Suprapubic skin (tissue), 4 donors: ENCODE measurements at places on chromosomes 12 and 14.

- no peak for DNase-seq
Measured at GRCh38 chr12:108097160-108097911, 31.8 kb upstream of the WSCD2 start.

GRCh38 chr12:95548539-95549391 is 2.5 kb downstream of the USP44 start:
- peak; percentile 71 for DNase-seq

DNA sequence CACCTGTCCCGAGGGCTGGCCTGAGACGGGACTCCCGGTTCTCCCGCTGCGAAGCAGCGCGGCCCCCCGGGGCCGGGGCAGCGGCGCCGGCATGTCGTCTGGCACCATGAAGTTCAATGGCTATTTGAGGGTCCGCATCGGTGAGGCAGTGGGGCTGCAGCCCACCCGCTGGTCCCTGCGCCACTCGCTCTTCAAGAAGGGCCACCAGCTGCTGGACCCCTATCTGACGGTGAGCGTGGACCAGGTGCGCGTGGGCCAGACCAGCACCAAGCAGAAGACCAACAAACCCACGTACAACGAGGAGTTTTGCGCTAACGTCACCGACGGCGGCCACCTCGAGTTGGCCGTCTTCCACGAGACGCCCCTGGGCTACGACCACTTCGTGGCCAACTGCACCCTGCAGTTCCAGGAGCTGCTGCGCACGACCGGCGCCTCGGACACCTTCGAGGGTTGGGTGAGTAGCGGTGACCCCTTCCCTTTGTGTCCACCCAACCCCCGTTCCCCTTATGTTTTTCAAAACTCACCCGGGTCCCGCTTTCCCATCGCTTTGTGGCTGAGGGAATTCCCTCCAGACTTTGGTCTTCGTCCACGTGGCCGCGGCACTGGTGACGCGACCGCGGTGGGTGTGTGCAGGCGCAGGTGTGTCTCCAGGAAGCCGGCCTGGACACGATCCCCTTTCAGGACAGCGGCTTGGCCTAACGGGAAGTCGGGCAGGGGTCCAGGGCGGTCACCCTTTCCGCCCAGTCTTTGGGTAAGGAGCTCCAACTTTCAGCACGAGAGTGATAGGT is 826 bp downstream of the PRKCH start:
- DNase-seq, result peak; percentile 83

GRCh38 chr14:90726656-90727055 is 89.6 kb downstream of the TTC7B start:
- DNase-seq, result peak; percentile 84

GRCh38 chr14:104898195-104898558 is 26.5 kb upstream of the PLD4 start:
- no peak for DNase-seq

GRCh38 chr12:19605720-19606119 is 166.4 kb downstream of the AEBP2 start:
- no peak for DNase-seq

- DNase-seq, result no peak
Measured at GRCh38 chr12:88058719-88059077, 29.5 kb upstream of the C12orf50 start.

DNA sequence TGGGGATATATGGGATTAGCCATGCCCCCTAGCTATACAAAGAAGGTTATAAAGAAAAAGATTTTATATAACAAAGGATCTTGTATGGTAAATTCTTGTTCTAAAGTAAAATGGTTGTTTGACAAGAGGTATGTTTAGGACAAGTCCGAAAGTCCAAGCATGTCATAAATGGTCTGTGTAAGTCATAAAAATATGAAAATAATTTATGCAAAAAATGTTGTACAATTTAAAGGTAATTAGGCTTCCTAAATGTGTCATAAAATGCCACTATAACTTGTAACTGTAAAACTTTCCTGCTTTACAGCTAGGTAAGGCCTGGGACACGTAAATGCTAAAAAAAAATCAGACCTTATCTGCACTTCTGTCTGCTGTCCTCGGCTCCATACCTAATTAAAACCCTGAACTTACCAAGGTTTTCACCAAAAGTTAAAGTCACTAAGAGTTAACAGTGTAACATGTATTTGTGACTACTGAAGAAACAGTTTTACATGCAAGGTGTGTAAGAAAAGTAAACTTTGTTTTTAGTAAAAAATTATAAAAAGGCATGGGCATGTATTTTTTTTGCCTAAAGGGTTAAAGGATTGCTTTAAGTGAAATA is 110.0 kb upstream of the RESF1 start:
- no peak for DNase-seq

DNA sequence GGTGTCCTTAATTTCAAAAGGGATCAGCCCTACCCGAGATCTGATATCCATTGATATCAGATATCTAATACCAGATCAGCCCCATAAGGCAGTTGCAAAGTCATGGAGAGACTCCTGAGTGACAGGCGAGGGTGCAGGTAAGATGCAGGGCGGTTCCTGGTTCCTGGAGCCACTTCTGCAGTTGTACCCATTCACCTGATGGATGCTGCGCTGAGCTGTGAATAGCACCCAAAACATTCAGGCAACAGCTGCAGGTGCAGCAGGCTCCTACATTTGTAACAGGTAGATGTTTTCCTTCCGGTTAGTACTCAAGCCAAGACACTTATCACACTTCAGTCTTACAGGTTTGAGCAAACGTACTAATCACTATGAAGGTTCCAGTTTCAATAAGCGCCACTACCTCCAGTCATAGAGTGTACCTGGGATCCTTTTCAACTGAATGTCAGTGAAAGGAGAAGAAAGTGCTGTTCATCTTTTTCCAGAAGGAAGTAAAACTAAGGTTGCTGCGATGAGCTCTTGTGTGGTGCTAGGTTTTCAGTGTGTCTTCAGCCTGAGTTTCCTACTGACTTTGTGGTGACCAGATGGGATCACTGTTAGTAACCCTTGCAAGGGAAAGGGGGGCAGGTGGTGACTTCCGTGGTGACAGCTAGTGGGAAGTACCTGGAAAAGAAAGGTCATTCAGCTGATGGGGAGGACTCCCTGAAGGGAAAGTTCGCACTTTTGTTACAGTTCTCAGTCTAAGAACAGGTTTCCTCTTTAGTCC is 1.9 kb downstream of the ATP6V0A2 start:
- no peak for DNase-seq

DNA sequence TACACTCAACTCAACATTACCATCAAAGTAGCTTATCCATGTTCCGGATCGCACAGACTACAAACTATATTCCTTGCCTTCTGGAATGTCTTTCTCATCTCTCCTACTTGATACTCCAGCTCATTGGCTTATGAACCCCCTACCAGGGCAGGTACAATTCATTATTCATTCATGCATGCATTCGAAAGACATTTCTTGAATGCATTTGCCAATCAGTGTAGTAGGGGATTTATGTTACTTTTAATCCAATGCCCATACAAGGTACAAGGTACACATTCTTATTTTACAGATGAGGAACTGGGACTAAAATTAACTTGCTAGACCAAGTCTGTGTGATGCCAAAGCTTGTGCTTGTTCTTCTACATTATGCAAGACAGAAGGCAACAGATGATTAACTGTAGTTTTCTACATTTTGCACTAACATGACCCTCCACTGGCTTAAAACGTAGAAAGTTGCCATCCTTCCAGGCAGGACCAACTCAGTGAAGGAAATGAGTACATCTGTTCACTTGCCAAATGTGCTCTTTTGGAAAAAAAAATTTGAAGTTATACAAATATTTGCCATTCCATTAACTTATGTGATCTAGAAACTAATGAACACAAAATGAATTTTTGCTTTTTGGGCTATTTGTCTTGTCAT is 53.8 kb upstream of the KCNJ8 start:
- no peak for DNase-seq

DNA sequence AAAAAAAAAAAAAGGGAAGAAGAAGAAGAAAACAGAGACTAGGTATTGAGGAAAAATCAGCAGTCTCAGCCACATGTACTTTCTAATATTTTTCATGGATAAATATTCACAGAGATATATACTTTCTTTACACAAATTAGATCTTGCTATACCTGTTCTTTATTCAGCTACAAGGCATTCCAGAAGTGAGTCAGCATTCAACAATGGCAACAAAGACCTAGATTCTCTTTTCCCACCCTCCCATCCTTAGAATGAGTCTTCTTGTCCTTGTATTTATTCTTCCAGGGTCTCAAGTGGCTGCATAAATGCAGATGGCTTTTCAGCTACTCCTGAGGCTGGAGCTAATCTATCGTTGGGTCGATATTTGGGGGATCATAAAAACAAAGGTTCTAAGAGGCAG is 93.0 kb downstream of the NT5DC3 start:
- DNase-seq, result no peak

DNA sequence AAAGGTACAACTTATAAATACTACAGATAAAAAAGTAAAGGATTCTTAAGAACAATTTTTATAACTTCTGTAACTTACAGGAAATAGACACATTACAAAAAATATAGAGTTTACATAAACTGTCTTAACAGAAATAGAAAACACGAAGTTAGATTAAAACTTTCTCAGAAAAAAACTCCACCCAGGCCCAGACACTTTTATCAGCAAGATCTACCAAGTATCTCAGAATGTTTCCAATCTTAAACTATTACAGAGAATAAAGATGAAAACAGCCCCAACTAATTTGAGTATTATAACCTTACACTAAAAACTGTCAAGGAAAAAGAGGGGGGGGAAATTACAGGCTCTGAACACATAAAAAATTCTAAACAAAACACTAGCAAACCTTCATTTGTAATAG is 8.2 kb downstream of the ZFC3H1 start:
- DNase-seq, result no peak

- DNase-seq, result no peak
Measured at GRCh38 chr14:36857842-36858445, 196.3 kb downstream of the PAX9 start.

DNA sequence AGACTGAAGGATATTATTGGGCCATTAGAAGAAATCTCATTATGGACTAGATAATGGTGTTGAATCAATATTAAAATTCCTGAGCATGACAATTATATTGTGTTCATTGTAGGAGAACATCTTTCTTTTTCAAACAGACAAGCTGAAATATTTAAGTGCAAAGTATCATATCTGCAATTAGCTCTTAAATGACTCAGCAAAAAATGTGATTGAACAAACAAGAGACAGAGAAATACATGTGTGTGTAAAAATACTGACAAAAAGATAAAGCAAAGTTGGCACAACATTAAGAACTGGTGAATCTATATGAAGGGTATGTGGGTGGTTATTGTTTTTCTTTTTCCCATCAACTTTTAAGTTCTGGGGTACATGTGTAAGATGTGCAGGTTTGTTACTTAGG is 9.5 kb downstream of the CEP290 start:
- DNase-seq, result no peak

DNA sequence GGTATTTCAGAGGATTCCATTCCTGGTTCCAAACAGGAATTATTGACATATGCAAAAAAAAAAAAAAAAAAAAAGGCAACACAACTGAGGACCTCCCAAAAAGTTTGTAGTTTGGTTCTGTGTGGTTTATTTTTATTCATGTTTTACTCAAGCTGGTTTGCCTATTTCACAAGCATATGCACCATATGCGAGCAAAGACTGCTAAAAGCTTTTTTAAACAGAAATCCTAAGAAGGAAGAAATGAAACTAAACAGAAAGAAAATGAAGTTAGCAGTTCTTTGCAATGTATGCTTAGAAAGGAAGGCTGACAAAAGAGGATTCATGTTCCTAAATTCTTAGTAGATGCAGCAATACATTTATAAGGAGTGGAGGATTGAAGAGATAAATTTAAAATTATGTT is 487.6 kb upstream of the FLRT2 start:
- DNase-seq, result no peak

GRCh38 chr12:43969882-43970281 is 134.0 kb downstream of the TMEM117 start:
- DNase-seq, result no peak

GRCh38 chr14:56145965-56146364 is 27.8 kb downstream of the PELI2 start:
- DNase-seq, result no peak
